GM13977 (cell line): ENCODE measurements at places on chromosomes 4 and X.
A peak's percentile ranks its signal among the peaks of the same experiment; 100 is the strongest.

GRCh38 chr4:95426455-95426854 is 122.3 kb downstream of the UNC5C start:
- DNase-seq: no peak

GRCh38 chrX:126551725-126552312 is 795 bp downstream of the DCAF12L1 start:
- DNase-seq: no peak

GRCh38 chr4:127772769-127773671 is 9.1 kb upstream of the HSPA4L start:
- no peak for DNase-seq

GRCh38 chr4:121219227-121219626 is 55.1 kb upstream of the TNIP3 start:
- DNase-seq: no peak

DNA sequence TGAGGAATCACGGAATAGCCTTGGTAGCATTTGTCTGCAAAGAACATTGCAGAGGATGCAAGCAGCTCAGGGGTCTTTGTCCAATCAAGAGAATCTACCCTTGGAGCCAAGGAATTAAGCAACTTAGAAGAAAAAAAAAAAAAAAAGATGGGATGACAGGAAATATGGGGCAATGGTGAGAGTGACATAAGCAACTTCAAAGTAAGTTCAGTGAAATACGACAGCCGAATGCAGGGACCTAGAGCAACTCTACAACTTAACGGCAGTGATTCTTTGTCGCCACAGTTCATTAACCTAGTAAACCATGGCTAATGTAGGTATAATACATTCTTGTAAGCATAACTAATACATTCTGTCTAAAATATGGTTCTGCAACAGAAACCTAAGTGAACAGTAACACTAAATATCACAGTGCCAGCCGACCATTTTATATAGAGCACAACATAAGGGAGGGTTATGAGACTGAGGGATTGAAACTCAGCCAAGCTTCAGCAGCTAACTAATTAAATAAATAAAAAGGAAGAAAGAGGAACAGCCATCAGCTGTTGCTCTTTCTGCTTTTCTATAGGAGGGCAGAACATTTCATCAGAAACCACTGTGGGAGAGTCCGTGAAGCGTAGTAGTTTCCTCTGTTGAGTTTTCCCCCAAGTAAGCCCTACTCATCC is 74.7 kb downstream of the PPARGC1A start:
- DNase-seq: no peak

DNA sequence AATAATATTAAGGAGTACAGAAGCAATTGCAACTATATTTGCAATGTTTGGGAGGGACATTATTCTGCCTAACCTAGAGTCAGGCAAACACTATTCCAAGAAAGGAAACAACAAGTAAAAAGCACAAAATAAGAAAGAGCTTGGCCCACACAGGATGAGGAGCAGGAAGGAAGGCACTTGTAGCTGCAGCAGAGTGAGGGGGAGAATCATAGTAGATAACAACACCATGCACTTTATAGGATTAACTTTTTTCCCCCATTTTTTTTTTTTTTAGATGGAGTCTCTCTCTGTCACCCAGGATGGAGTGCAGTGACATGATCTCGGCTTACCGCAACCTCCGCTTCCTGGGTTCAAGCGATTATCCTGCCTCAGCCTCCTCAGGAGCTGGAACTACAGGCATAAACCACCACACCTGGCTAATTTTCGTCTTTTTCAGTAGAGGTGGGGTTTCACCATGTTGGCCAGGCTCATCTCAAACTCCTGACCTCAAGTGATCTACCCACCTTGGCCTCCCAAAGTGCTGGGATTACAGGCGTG is 10.3 kb upstream of the JCHAIN start:
- DNase-seq: no peak

- peak; percentile 65 for DNase-seq
Observed at GRCh38 chrX:386239-386767, 404 bp downstream of the PPP2R3B start.

DNA sequence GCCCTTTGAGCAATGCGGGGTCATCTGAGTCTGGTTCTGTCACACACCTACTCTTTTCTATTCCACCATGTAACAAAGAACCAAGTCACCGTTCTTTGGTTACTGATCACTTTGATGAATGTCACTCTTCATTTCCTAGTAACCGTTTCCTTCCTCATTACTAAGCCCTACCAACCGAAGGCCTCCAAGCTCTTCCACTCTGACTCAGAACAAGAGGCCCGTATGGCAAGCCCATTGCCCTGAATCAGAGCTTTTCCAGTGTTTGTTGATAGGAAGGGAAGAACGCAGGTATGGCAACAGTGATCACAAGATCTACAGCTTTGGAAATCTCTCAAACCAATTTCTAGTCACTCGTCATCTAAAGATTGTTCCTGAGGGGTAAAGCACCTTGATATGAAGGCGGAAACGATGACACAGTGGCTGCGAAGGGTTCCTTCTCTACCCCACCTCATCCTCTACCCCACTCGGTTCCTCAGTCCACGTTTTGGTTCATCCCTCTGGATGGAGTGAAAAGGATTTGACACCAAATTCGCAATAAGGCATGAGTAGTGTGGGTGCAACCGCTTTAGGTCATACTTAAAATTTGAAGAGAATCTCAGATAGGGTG is 28.0 kb upstream of the CD40LG start:
- DNase-seq: no peak

DNA sequence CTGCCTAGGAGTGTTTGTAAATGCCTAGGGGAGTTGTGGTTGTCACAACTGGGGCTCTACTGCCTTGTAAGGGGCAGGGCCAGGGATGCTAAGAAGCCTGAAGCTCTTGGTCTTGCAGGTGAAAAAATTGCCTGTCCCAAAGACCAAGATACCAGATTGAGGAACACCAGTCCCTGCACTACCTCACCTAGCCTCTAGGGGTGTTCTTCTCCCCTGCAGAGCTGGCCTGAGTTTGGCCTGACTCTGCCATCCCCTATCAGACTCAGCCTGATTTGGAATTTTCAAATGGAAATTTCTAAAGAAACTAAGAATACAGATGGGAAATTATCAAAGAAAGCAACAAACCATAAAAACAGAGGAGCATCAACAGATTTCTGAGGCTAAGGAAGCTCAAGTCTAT is 90.4 kb downstream of the ZC4H2 start:
- no peak for DNase-seq

GRCh38 chr4:38004887-38005286 is 44.7 kb downstream of the PTTG2 start:
- DNase-seq: no peak

- no peak for DNase-seq
Observed at GRCh38 chr4:76737771-76738085, 160.2 kb downstream of the SOWAHB start.

DNA sequence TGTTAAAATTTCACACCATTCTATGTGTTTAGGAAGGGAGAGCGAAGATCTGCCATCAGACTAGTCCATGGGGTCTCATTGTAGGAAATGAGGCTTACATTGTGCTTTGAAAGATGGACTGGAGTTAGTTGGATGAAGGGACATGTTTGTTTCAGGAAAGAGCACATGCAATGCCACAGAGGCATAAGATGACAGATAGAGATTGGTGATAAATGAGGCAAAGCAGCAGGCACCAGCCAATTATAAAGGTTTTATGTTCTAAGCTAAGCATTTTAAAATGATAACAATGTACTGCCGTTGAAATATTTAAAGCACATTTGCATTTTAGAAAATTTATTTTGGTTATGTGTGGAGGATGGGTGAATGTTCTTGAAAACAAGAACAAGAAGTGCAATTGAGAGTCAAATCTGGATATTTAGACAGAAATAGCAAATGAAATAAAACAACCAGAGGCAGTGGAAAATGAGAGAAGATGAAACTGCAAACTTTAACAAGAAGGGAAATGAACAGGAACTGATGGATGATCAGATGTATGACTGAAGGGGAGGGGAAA is 957.2 kb downstream of the FSTL5 start:
- DNase-seq: no peak

DNA sequence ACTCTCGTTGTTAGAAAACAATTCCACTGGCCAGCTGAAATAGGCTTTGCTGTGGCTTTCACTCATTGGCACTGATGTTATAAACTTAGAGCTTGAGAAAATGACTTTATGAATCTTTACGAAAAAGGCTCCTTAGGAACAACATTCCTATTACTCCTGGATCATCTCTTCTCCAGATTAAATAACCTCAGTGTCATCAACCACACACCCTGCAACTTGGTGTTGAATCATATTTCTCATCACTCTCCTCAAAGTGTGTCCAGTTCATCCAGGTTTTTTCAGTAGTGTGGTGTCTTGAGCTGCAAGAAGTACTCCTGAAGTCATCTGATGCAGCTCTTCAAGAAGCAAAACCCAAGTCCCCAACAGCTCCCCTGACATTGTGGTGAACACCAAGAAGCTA is 28.1 kb upstream of the ANOS1 start:
- no peak for DNase-seq

- DNase-seq: no peak
Observed at GRCh38 chr4:128338634-128339355, 51.2 kb upstream of the PGRMC2 start.

DNA sequence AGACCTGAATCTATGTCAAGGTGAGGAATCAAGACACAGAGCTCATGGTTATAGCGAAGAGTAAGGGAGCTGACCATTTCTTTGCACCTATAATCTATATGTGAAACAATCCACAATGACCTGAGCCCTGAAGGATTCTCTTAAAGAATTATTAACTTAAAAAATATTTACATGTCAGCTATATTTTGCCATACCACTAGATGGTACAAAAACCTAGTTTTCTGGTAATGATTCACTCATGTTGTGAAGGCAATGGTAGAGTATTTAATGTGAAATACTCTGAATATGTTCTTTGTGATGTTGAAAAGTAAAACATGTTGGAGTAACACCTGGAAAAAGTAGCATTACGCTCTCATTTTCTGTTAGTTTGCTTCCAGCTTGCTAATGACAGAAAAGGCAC is 40.0 kb downstream of the VGLL1 start:
- DNase-seq: no peak

DNA sequence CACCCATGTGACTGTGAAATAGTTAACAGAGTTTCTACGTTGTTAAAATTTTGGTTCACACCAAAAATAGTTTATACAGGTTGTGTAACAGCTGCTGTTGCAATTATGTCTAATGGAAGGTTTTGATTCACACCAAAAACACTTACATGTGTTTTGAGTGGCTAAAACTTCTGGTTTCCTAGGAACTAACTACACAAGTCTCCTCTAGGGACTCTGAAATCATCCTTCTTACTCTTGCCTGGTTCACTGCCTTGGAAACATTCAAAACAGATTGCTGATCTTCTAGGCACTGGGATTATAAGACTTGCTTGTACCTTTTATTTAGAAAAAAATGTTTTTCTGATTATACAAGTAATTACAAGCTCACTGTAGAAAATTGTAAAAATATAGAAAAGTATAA is 14.9 kb upstream of the MORC4 start:
- DNase-seq: no peak
